Stimulated activated CD8-positive, alpha-beta memory T cell treated with anti-CD3 and anti-CD28 coated beads, Interleukin-7, amount 100 ng/mL, for 1 hour (primary cell): ENCODE measurements at places on chromosomes 5 and 9.

- no peak for DNase-seq
Observed at GRCh38 chr9:37983381-37984067, 79.6 kb upstream of the SLC25A51 start.

- no peak for DNase-seq
Observed at GRCh38 chr9:125914411-125914810, 167.2 kb downstream of the PBX3 start.

DNA sequence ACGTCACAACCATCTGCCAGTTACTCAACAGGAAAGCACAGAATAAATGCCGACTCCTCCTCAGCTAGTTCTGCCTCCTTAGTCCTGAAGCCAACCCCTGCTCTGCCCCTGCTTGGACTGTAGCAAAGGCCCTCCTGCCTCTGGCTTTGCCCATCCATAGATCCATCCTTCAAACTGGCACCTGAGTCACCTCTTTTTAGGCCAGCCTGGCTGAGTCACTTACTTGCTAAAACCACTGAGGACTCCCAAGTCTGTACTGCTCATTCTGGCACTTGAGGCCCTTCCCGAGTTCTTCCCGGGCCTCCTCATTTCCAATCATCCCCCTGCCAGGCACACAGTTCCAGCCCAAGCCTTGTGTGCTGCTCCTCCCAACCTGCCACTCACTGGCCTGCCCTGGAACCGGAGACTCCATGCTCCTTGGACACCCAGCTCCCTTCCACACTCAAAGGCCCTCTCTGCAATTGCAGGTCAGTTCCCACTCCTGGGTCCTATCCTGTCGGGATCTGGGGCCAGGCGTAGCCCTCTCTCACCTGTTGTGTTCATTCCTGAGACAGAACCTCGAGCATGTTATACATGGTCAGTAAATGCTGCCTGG is 220.1 kb downstream of the DAB2IP start:
- no peak for DNase-seq

DNA sequence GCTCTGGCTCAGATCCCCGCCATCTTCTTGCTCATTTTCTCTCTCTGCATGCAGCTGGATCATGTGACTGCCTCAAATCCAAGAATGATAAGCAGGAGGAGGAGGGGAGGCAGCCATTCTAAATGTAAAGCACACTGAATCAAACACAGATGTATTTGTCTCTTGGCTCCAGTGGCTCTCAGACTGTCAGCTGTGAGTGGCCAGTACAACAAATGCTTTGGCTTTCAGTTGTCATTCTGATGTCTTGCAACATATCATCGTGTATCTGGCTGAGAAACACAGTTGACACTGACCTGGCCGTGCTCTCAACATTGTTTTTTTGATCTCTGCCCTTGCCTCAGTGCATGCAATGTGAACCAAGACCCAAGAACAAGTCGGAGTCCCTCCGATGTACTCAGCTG is 233.1 kb downstream of the ADAMTSL1 start:
- no peak for DNase-seq

DNA sequence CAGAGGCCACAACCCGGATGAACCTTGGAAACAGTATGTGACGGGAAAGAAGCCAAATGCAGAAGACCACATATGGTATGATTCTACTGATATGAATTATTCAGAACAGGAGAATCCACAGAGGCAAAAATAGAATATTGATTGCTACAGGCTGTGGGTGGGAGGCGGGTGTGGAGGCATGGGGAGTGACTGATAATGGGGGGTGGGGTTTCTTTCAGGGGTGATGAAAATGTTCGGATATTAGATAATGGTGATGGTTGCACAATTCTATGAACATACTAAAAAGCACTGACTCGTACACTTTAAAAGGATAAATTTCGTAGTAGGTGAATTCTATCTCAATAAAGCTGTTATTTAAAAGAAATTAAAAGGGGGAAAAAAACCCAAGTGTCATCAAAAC is 10.7 kb downstream of the IL4 start:
- no peak for DNase-seq

DNA sequence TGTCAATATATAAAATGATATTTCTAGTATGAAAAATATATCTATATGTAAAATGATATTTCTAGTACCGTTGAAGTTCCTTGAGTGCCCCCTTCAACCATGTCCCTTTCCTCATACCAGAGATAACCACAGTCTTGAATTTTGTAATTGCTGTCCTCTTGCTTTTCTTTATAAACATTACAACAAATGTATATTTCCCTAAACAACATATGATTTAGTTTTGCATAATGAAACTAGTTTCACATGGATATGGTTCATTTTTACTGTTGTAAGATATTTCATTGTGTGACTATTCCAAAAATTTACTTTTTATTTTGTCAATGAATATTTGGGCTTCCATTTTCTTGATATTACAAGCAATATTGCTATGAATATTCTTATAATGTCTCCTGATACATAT is 14.0 kb downstream of the NLN start:
- no peak for DNase-seq

DNA sequence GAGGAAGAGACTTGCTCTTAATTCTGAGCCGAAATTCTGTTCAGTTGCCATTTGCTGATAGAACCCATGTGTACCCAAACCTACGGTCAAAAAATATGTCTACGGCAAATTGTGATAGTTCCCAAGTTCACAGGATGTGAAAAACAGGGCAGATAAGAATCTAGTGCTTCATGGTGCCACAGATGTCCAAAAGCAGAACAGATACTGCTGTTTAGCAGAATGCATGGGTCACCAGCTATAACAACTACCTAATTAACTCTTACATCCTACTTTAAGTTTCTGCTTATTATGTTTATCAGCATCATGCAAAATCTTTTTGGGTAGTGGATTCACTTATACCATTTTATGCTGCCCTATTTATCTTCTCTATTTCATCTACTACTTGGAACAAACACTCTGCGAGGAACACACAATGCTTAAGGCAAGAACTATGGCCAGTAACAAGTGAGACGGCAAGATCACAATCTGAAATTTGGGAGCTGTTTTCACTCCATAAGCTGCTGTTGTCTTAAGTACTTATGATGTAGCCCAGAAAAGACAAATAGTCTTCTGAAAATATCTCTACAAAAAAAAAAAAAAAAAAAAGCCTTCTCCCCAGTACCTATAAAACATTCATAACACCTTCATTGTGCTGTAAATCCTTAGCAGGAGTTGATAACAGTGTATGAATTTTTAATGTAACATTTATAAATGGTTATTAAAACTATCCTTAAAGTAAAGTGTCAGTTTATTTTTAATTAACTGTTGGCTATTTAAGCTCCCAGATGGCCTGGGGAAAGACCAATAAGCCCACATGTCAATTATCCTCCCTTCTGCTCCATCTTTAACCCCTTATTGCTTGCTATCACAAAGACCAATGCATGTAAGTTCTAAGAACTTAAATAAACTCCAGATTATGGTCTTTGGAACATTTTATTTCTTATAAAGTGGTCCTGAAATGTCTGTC is 232.3 kb downstream of the TLR4 start:
- DNase-seq: no peak

DNA sequence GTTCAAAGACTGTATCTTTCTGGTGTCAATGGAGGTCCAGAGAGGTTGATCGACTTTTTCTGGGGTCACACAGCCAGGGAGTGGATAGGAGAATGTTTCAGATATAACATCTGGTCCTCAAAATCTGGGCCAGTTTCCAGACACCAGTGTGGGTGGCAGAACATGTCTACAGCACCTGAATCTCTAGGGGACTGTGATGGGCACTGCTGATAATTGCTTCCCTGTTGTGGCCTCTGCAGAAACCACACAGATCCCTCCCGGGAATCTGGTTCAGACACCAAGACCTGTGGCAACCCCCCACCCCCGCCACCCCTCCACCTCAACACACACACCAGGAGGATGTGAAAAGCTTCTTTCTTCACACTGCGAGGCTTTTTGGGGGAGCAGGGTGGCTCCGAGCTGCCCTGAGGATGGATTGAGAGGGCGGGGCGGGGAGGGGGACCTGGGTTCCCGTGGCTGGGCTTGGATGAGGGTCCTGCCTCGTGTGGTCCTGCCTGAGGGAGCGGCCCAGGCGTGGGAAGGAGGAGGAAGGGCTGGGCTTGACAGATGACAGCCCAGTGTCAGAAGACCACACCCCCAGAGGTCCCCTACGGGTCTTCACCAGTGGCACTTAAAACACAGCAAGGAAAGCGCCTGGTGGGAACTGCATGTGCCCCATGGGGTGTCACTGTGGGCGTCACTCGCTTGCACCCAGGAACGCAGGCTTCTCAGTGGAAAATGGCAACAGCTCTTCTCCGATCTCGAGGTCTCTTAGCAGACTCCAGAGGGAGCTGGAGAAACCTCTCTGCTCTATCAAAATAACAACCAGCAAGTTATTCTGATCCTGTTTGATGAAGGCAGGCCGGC is 55.2 kb downstream of the TRIP13 start:
- no peak for DNase-seq

DNA sequence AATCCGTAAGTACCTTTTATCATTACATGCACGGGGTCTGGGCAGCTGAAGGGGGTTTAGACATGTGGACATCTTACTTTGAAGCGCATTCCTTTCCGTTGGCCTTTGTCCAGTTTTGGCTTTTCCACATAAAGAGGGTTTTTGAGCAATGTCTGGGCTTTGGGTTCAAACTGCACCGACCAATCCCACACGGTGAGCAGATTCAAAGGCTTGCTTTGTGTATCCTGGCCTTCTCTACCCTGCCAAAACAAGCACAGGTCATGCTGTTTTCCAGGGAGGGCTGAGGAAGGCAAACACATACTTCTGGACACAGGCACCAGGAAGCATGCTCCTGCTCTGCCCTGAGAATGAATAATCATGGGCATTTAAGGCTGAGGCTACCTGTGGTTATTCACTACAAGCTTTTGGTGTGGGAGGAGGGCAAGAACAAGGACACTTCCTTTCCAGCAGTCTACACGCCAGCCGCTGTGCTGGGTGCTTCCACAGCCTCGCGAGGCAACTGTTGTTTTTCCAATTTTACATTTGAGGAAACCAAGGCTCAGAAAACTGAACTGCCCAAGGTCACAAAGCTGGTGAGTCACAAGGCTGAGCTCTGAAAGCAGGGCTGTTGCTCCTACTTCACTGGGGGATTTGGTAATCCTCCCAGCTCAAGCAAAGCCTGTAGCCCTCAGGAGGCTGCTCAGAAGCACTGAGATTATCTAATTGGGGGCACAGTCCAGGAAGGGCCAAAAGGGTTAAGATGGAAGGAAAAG is 59.8 kb upstream of the GOLPH3 start:
- no peak for DNase-seq

- DNase-seq: no peak
Observed at GRCh38 chr9:101226803-101227202, 158.0 kb downstream of the BAAT start.

DNA sequence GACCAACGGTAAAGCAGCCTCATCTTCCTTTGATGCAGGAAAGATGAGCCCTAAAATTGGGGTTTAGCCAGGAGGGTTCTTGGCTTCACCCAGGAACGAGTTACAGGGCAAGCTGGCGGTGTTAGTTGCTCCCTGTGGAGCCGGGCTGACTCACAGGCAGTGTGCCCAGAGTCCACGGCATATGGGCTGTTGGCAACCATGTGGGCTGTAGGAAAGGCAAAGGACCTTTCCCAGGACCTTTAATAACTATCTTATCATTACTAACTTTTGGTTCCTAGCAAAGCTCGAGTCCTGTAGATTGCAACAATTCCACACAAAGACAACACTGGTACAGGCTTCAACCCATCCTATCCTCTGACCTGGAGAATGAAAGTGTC is 29.8 kb upstream of the CLPTM1L start:
- no peak for DNase-seq

DNA sequence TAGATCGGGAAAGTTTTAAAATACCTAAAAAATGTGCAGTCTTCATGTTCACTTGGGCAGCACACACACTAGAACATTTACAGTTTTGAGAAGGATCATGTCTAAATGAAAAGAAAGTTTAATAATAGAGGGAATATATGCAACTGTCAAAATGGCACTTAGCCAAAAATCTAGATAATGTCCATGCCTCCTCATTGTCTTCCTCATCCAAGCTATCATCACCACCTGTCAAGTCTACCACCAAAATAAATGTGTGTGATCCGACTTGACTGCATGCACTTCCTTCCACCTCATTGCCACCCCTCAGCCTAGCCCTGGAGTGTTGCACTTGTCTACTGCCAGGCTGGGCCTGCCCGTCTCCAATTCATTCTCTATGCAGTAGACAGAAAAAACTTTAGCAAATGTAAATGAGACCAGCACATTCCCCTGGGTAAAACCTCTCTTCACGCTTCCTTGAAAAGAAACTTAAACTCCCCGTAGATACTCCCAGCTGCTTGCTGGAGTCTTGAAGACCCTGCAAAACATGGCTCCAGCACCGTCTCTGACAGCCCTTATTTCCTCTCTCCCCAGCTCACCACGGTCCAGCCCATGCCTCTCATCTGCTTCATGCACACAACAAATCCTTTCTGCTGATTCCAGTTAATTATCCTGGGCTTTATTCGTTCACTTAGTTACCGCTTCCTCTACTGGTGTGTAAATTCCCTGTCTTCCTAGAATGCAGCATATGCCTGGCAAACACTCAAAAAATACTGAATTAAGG is 66.9 kb downstream of the FANCC start:
- DNase-seq: no peak

GRCh38 chr9:30382271-30382670 is 2002.2 kb upstream of the ACO1 start:
- no peak for DNase-seq

GRCh38 chr9:131237291-131237690 is 39.0 kb downstream of the FAM78A start:
- DNase-seq: no peak
